ENCODE measurements at places on chromosomes 2 and 18.

GRCh38 chr2:148752977-148753376 is 108.4 kb downstream of the EPC2 start:
- no peak for DNase-seq

DNA sequence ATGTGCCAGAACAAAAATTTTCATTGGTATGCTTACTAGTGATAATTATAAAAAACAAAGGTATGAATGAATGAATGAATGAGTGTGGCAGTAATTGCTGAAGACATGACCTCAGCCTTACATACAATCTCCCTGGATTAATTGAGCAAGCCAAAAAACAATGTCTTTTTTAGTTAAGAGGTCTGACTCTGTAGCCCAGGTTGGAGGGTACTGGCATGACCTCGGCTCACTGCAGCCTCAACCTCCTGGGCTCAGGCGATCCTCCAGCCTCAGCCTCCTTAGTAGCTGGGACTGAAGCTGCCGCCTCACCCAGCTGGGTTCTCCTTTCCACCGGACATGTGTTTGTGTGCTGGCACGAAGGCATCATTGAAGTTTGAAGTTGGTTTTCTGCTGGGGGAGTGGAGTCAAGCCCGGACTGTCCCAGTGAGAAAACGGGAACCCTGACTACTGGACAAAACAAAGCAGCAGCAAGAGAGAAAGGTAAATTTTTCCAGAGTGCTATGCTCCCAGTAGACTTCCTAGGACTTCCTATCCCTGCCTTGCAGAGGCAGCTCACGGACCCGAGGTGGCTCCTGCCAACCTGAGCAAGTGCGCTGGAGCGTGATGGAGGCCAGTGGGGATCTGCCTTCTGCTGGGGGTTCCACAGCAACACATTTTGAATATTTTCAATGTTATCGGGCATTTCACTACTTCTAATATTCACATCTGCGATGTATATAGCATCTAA is 6.4 kb upstream of the IMP4 start:
- no peak for DNase-seq

DNA sequence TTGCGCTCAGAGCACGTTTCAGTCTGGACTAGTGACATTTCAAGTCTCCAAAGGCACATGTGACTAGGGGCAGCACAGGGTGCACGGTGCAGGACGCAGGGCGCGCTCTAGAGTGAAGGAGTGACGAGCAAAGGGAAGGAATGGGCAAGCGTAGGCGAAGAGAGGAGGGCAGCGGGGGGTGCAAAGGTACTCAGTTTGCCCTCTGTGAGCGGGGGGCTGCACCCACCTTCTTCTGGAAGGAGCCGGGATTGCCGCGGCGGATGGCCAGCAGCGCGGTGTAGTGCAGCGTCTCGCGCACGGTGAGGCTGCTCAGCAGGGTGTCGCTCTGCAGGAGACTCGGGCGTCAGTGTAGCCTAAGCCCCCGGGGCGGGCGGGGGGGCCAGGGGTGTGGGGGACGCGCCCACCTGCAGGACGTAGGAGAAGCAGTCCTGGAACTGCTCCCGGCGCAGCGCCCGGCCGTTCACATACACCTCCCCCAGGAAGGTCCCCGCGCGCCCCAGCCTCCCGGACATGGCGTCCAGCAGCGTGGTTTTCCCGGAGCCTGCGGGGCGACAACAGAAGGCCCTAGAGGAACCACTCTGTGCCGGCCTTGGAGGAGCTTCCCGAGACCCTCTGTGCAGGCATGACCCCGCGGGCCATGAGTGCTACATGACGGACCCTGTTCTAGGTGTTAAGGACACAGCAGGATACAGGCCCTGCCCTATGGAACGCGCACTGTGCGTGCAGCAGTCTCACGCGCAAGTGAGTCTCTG is 6.9 kb downstream of the ABCG5 start:
- peak; percentile 10 for DNase-seq

DNA sequence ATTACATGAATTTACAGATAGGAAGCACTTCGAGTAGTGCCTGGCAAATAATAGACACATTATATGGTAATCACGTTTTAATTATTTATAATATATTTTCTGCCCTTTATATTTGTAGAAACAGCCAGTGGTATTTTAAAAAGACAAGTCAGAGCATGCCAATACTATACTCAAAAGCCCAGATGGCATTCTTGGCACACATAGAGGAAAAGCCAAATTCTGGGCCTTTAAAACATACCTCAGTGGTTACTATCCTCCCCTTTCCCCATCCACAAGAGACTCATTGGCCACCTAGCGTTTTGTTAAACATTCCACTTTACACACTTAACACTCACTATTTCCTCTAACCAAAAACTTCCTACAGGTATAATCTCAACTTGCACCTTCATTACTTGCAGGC is 63.3 kb upstream of the ZNF804A start:
- no peak for DNase-seq
